Chondrocyte (in vitro differentiated cells): ENCODE measurements at places on chromosomes 12 and 14.

GRCh38 chr14:66717561-66718140 is 209.7 kb downstream of the GPHN start:
- DNase-seq, result no peak

DNA sequence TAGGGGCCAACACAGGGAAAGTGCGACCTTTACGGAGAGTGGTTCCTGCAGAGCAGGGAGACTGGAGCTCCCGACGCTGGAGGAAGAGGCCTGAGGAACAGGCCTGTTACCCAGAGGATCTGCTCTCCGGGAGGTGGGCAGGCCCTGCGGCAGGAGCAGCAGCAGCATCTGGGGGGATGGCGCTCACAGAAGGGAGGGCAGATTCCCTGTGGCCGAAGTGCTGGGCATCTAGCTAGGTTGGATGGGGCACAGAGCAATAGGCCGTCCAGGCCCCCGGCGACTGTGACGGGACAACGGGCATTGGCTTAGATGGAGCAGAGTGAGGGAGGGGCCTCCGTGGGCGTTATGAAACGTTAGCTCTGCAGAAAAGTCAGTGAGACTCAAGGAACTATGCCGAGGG is 135.6 kb downstream of the PIWIL1 start:
- peak; percentile 49 for DNase-seq

GRCh38 chr12:64691795-64692583 is 67.2 kb downstream of the GNS start:
- DNase-seq, result no peak

DNA sequence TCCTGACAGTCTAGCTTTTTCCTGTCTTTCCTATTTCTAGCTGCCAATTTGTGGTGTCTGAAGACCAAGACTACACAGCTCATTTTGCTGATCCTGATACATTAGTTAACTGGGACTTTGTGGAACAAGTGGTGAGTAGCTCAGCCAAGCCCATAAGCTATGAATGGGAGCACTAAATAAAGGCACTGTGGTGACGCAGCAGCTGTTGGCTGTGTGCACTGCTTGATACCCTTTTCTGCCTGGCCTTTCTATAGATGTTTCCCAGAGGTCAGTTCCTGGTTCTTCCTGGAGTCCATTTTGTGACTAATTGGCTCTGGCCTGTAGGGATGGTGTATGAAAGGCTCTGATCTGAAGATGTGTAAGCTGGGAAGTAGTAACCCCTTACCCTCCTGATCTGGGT is 20.5 kb downstream of the RNF10 start:
- no peak for DNase-seq

DNA sequence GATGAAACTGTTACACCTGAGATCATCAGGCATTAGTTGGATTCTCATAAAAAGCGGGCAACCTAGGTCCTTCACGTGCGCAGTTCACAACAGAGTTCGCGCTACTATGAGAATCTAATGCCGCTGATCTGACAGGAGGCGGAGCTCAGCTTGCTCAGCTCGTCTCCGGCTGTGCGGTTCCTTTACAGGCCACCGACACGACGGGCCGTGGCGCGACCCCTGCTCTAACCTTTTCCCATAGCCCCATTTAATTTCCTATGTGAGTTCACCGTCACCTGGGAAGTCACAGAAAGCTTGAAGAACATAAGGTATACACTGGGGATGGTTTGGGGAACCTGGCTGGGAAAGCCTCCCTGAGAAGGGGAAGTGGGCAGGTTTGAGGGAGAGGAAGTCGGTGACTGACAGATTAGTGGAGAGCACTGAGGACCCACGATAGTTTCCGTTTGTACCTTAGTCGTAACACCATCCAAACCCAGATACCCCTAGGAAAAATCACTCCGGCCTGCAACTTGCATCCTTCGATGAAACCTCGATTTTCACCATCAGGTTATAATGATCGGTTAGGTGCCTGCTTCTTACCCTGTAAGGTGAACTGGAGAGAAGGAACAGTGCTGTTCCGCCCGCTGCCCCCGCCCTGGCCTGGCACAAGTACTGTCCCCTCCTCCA is 2.8 kb upstream of the AAAS start:
- no peak for DNase-seq

GRCh38 chr12:2084553-2085296 is 31.9 kb downstream of the CACNA1C start:
- DNase-seq, result no peak

GRCh38 chr12:76109879-76110278 is 25.4 kb upstream of the NAP1L1 start:
- DNase-seq, result no peak

DNA sequence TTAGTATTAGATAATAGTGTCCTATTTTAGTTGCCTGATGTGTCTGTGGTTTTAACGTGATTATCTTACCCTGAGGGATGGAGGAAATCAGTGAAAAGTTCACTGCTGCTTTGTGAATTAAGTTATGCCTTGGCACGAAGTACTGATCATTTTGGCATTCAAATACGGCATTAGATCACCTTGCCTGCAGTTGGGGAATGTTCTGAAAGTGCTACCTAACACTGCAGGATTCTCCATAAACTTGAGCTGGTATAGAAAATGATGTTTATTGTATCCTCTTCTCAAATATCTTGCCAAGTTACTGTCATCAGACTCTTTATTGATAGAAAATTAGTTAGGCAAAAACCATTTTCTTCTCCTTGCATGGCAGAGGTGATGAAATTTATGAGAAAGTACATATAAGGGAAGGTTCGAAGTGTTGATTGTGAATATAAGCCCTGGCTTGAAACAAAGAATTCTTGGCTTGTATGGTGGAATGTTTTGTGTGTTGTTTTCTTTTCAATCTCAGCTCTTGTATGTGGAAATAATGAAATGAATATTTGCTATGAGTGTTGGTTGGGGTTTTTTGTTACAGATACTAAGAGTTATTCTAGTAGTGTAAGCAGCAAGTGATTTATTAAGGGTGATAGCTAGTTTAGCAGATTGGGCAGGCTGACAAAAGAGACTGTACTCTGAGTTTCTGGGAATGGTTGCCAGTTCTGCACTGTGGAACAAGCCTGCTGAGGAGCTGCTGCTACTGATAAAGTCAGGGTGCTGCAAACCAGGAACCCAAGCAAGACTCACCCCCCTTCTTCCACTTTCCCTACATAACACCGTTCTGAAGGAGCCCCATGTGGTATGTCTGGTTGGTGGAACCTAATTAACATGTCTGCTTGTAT is 448.3 kb downstream of the PCNX1 start:
- DNase-seq, result no peak

GRCh38 chr12:131687346-131688125 is 23.4 kb upstream of the SFSWAP start:
- no peak for DNase-seq

GRCh38 chr14:100438678-100439592 is 115.8 kb downstream of the SLC25A47 start:
- no peak for DNase-seq

- DNase-seq, result no peak
Observed at GRCh38 chr12:49334226-49334625, 2.8 kb downstream of the C1QL4 start.

- no peak for DNase-seq
Observed at GRCh38 chr14:64801800-64802199, 77.9 kb downstream of the SPTB start.
